ENCODE measurements at places on chromosomes 6 and 20. TPM values are rescaled to one million over a fixed set of nuclear protein-coding genes. Genes with fewer than 3 reads are reported as not detected.

Gene OR2H2
- not detected for total RNA-seq

Gene B3GAT2
- total RNA-seq: not detected

Gene SRSF12
- total RNA-seq: 1.6 TPM

Gene CD93
- total RNA-seq: 160 TPM

Gene PAK5
- total RNA-seq: 0.19 TPM

Gene PANK2
- 45.7 TPM for total RNA-seq

Gene EPPIN
- not detected for total RNA-seq

Gene HSPA1L
- 1.9 TPM for total RNA-seq

Gene NOX3
- total RNA-seq: not detected

All from aorta (tissue), 5 donors.